ENCODE measurements at places on chromosomes 13 and 19.

- no peak for DNase-seq
Measured at GRCh38 chr19:41616792-41617621, 9.9 kb downstream of the CEACAM4 start.

DNA sequence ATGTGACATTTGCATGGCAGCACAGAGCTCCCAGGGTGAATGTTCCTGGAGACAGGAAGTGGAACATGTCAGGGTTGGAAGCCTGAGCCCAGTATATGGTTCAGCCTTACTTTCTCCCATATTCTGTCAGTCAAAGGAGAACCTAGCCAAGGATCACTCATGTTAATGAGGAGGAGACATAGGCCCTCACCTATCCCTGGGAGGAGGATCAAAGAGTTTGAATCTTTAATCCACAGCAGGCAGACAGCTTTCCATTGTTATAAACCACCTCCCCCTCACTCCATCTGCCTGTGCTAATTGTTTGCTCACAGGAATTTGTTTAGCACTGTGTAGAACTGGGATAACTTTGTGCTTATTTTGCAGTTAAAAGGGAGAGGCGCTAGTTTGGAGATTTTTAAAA lies 1069.1 kb downstream of the EFNB2 start:
- DNase-seq, result no peak

- no peak for DNase-seq
Measured at GRCh38 chr13:74765955-74766354, 631.8 kb upstream of the KLF12 start.

DNA sequence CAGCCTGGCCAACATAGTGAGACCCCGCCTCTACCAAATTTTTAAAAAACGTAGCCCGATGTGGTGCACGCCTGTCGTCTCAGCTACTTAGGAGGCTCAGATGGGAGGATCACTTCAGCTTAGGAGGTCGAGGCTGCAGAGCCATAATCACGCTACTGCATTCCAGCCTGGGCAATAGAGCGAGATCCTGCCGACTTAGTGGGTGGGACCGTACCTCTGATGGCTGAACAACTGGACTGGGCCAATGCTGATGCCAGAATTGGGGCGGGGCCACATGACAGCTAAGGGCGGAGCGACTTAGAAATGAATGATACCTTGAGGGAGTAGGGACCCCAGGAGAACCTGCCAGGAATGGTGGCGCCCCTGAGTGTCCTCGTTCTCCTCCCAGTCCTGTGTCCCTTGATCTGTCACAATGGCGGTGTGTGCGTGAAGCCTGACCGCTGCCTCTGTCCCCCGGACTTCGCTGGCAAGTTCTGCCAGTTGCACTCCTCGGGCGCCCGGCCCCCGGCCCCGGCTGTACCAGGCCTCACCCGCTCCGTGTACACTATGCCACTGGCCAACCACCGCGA lies 3.6 kb downstream of the LTBP4 start:
- DNase-seq, result no peak

- DNase-seq, result no peak
Measured at GRCh38 chr13:97844151-97844550, 109.3 kb upstream of the IPO5 start.

GRCh38 chr13:73633817-73634460 lies 500.3 kb downstream of the KLF12 start:
- no peak for DNase-seq

GRCh38 chr13:41678848-41679247 lies 221.5 kb downstream of the RGCC start:
- no peak for DNase-seq

GRCh38 chr19:16342002-16342715 lies 17.5 kb downstream of the KLF2 start:
- no peak for DNase-seq

DNA sequence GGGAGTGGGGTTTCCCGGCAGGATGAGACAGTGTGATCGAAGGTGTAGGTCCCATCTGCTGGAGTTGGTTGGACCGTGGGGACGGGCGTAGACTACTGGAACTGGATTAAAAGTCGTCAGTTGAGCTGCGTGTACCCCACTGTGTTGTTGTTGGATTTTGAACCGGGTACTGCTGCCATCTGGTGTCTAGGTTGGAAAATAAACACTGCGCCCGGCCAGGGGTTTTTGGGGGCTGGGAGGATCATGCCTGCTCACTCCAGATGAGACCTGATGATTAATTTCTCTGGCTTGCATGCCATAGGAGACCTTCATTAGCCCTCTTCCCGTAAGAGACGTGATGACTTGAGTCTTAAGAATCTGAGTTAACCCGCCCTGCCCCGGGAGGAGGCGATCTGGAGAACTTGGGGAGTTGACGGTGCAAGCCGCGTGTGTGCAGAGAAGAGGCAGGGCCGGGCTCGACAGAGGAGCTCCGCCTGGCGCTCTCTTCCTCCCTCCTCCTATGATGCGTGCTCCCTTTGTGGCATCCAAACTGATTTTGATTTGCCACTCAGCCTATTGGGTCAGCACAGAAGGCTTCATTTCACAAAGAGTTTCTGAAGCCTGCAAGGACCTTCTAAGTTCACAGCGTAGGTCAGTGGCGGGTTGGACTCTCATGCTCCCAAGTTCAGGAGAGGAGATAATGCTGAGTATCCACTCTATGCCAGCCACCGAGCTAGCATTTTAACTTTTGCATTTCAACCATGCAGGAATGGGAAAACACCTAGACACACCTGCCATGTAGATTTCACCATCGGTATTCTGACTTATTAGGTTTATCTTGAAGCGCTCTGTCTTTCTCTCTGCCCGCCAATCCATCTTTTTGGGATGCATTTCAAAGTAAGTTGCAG lies 2.7 kb downstream of the UHRF1 start:
- no peak for DNase-seq

DNA sequence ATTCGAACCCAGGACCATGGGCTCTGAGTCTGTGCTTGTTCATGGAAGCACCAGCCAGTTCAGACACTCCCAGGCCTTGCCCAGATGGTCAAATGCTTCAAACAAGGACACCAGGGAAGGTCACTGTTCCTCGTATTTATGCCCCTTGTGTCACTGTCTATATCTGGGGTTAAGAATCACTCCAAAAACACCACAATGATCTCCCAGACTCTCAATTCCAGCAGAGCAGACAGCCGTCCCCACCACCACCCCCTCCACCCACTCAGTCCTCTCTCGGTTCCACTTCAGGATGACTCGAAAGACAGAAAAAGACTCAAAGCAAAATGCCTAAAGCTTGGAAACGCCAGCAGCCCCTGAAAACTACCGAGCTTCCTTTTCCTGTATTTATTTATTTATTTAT lies 79.0 kb downstream of the INSR start:
- no peak for DNase-seq

- DNase-seq, result no peak
Measured at GRCh38 chr13:65966991-65967451, 1263.1 kb downstream of the PCDH9 start.

DNA sequence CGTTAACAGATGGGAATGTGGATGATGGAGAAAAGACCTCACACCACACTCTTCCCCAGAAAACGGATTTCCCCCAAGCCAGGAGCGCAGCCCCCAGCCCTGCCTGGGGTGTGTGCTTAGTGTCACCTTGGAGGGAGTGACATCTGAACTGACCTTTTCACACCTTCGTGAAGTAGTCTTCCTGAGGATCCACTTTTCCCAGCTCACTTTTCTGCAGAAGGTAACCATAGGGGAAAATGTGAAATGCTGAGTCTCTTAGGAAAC lies 26.2 kb downstream of the SIAH3 start:
- DNase-seq, result no peak

DNA sequence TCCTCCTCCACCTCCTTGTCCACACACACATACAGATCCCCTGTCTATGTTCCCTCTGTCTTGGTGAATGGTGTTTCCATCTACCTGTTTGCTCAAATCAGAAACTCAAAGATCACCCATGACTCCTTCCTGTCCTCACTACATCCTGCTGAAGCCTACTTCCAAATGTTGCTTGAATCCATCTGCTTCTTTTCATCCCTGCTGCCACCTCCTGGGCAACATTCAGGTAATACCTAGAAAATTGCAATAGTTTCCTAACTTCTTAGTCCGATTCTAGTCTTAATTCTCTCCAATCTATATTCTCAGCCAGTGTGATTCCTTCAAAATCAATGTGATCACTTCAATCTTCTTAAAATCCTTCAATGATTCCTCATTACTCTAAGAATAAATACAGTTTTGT lies 155.5 kb upstream of the STARD13 start:
- DNase-seq, result no peak

GRCh38 chr13:112062571-112063570 lies 4.1 kb upstream of the SOX1 start:
- DNase-seq, result no peak

- no peak for DNase-seq
Measured at GRCh38 chr19:8163759-8164158, 14.4 kb upstream of the FBN3 start.

DNA sequence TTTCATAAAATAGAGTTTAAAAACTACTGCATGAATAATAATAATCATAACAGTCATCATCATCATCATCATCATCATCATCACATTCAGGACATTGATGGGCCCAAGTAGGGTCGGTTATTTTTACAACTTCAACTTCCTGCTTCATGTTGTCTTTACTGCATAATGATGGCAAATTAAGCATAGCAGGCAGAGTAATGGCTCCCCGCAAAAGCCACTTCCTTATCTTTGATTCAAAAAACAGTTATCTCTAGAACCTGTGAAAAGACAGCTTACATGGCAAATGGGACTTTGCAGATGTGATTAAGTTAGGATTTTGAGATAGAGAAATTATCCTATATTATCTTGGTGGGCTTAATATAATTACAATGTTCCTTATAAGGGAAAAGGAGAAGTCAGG lies 792.9 kb downstream of the LIG4 start:
- no peak for DNase-seq

- no peak for DNase-seq
Measured at GRCh38 chr19:39878398-39878797, 32.2 kb upstream of the FBL start.

GRCh38 chr19:5991244-5991838 lies 13.4 kb upstream of the RANBP3 start:
- DNase-seq, result no peak

DNA sequence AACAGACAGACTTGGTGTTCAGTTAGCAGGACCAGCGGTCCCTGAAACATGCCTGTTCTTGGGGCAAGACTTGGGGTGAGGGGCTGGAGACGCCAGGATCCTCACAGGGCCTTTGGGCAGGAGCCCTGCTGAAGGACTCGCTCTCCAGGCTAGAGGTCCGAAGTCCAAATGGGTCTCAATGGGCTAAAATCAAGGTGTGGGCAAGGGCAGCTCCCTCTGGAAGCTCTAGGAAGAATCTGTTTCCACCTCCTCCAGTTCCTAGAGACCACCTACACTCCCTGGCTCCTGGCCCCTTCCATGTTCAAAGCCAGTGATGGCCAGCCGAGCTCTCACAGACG lies 111.3 kb downstream of the TUBA3C start:
- no peak for DNase-seq

DNA sequence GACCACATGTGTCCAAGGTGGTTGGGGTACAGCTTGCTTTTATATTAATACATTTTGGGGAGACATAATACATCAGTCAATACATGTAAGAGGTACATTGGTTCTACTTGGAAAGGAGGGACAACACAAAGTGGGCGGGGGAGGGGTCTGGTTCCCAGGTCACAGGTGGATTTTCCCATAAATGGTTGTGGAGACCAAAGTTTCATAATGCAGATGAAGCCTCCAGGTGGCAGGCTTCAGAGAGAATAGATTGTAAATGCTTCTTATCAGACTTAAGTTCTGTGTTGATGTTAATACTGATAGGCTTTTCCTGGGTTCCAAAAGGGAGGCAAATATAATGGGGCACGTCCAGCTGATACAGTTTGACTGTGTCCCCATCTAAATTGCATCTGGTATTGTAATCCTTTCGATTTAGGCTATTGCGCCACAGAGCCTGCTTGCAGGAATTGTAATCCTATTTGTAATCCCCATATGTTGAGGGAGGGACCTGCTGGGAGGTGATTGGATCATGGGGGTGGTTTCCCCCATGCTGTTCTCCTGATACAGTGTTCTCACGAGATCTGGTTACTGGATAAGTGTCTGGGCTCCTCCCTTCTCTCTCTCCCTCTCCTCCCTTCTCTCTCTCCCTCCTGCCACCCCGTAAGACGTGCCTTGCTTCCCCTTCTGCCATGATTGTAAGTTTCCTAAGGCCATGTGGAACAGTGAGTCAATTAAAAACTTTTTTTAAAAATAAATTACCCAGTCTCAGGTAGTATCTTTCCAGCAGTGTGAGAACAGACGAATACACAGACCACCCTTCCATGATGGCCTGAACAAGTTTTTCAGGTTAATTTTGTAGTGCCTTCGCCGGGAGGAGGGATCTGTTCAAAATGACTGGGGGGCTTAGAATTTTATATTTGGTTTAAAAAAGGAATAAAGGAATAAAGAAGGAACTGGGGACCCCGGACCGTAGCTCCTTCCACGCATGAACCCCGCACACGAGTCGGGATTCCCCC lies 44.9 kb downstream of the ZNF823 start:
- no peak for DNase-seq

GRCh38 chr19:21850656-21851255 lies 14.8 kb upstream of the ZNF43 start:
- no peak for DNase-seq

- no peak for DNase-seq
Measured at GRCh38 chr13:106507560-106508274, 27.7 kb downstream of the EFNB2 start.

DNA sequence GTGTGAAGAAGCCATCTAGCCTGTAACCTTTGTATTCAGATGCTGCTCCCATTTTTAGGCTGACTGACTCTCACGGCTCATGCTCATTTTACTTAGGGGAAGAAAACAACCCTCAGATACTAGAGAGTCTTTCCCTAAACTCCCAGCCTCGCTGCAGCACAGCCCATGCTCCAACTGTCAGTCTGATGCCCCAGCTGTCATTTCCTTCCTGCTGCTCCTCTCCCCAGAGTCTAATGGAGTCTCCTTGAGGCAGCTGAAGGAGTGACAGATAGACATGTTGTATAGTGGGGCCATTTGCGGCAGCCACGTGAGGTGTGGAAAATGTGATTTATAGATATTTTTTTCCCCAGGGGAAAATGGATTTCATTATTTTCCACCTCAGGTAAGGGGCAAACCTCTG lies 59.2 kb upstream of the OLFM4 start:
- no peak for DNase-seq

DNA sequence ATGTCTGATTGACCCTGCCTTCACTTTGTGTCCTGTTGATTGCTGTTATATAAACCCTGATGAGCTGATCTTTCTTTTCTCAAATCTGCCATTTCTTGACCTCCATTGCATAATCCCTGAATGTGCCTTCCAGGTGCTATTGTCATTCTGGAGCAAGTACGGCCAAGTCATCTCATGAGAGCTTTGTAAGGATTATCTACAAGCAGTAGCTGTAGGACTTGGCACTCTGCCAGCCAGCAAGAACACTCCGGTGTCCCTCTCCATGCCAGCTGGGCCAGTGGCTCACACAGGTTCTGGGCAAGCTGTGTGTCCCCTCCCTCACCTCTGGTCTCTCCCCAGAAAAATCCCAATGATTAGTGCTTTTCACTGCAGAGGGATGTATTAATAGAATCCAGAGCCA lies 348.1 kb downstream of the FOXO1 start:
- no peak for DNase-seq
